Bronchial epithelial cell (primary cell): ENCODE measurements at places on chromosomes 11 and 22. TPM values are rescaled to one million over a fixed set of nuclear protein-coding genes. Genes with fewer than 3 reads are reported as not detected.
A peak's percentile ranks its signal among the peaks of the same experiment; 100 is the strongest.

DNA sequence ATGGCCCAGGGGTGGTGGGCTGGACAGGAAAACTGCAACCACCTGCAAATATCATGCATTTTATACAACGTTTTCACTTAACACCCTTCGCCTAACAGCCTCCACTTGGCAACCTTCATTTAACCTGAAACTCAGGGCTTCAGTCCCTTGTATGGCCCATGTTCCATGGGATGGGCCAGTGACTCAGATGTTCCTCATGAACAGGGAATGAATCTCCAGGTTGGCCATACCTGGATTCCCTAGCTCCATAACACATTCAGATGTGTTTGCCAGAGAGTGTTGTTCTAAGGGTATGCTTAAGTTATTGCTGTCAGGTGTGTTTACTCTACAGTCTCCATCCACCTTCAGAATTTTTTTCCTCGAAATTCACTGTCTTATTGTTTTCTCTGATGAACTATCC, 316.9 kb downstream of the JRKL start:
- peak; percentile 37 for DNase-seq

- DNase-seq, result no peak
Measured at GRCh38 chr11:20351751-20352262, 11.7 kb upstream of the HTATIP2 start.

RGL4 gene
- total RNA-seq, result not detected in 2 replicates

DNA sequence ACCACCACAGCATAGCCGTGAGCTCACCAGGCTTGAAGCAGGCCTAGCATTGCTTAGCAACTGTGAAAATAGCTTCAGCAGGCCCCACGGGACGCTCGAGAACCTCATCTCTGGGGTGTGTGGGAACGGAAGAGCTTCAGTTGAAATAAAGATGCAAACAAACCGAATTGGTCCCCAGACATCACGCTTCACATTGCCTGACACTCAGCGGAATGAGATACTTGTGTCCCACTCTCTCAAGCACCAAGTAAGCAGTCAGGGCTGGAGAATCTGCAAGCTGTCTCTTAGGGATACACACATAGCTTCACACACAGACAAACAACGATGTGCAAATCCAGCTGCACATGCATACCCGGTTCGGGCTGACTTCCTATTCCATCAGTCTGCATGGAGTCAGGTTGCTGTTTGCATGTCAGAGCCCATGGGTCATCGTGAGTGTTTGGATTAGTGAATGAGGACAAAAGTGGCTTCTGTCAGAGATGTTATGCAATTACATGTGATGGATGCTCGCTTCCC, 205.7 kb downstream of the SNX19 start:
- DNase-seq, result no peak

GRCh38 chr11:64001484-64002420, 15.5 kb downstream of the OTUB1 start:
- no peak for DNase-seq

BARX2 gene
- 2.9 and 8.1 TPM in 2 replicates for total RNA-seq

DNA sequence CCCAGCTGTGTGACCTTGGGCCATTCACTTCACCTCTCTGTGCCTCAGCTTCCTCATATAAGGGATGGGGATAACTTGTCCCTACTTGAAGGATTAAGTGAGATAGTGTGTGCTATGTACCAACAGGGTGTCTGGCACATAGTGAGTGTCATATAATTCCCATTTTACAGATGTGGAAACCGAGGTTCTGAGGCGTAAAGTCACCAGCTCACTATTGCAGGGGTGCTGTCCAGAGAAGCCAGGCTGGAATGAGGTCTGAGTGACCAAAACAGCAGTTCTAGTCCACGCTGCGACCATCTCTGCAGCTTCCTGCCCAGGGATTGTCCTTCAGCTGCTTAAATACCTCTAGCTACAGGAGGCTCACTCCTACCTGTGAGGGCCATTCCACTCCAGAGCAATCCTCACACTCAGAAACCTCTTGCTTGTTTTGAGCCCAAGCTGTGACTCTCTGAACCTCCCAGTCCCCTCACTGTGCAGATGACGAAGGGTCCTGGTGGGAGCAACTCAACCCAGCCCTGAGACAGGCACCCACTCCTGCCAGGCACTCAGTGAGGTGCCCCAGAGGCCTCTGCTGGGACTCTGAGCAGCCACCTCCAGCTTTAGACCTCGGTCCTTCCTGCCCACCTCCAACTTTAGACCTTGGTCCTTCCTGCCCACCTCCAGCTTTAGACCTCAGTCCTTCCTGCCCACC, 5.8 kb downstream of the MB start:
- DNase-seq, result no peak

DNA sequence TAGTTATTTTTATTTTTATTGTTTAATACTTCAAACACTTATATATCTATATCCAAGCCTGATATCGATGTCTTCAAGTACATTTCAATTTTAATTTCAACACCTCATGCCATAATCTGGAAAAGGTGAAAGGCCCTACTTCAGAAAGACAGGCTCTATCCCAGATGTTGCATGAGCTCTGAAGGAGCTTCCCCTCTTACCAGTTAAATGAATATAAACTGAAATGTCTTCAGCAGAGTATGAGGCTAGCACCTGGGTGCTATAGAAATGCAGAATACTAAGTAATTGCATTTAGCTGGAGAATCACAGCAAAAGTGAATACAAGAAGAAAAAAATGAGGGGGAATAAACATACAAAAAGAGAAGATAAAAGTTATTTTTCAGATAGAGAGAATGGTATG, 11.5 kb upstream of the GRIA4 start:
- no peak for DNase-seq

CBLIF gene
- not detected in 2 replicates for total RNA-seq

GRCh38 chr11:313787-314553, at the start of gene IFITM1:
Gene IFITM1 (plus strand): TSS chr11:314040. CDS start chr11:314171, 131 bp downstream.
- peak; percentile 70 for DNase-seq

DNA sequence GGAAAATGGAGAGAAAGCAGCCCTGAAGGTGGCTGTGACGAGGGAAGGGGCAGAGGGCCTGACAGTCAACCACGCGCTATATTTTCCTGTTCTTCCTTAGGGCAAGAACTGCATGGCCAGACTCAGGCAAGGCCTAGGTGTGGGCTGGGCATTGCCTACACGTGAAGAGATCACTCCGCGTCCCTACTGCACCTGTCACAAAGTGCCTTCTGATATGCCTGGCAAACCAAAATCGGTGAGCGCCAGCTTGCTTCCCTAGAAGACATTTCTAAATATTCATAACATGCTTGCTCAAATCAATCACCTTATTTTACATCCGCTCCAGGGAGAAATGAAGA, 6.3 kb downstream of the TMEM121B start:
- DNase-seq, result no peak

GRCh38 chr22:30241576-30242371, 4.8 kb downstream of the LIF start:
- no peak for DNase-seq

- DNase-seq, result no peak
Measured at GRCh38 chr11:95450547-95451123, 219.6 kb upstream of the SESN3 start.

ANO5 gene
- total RNA-seq, result 0.13 and 0.26 TPM in 2 replicates
